C1 segment of cervical spinal cord (tissue), 14 donors: ENCODE measurements at places on chromosomes 2 and 18.

DNA sequence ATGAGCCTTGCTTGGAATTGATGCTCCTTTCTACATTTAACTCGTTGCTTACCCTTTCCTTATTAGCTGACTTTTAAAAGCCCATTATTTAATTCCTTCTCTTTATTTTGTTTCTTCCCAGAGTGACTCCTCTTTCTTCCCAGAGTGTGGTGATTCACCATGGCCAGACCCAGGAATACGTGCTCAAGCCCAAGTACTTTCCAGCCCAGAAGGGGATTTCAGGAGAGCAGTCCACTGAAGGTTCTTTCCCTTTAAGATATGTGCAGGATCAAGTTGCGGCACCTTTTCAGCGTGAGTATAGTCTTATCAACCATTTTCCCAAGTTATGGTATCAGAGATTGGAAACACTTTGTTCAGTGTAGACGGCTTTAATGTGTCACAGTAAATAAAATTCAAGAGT, 163.7 kb downstream of the LTBP1 start:
- no peak for DNase-seq

GRCh38 chr2:234690569-234691213, 193.8 kb upstream of the ARL4C start:
- no peak for DNase-seq

DNA sequence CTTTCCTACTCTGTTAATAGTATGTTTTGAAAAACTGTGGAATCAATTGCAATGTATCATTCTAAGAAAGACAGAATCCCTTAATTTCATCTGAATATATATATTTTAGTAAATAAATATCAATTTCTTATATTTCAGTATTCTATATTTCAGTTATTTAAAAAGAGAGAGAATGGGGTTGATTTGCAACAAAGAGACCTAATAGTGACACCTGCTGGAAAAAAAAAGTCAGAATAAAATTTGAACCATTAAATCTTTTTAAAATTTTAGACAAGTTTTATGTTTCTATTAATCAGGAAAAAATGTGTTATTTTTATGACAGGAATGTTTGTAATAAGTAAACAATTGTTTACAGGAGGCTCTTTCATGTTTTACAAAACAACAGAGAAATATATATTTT, 20.7 kb upstream of the CCNT2 start:
- no peak for DNase-seq

DNA sequence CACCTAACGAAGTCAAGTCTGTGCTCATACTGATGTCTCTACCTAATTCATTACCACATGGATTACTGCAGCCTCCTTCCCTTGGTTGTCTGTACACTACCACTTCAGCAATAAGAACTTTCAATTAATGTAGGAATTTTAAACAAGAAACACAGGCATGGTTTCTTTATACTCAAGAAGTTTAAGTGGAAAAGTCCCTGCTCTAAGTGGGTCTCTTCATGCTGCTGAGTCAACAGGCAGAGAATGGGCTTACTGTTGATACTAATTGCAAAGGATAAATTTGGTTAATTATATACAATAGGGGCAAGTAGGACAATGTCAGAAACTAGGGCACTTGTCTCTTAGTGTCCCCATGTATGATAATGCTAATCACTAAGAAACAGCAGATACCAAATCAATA, 392.6 kb downstream of the DSEL start:
- DNase-seq, result no peak

DNA sequence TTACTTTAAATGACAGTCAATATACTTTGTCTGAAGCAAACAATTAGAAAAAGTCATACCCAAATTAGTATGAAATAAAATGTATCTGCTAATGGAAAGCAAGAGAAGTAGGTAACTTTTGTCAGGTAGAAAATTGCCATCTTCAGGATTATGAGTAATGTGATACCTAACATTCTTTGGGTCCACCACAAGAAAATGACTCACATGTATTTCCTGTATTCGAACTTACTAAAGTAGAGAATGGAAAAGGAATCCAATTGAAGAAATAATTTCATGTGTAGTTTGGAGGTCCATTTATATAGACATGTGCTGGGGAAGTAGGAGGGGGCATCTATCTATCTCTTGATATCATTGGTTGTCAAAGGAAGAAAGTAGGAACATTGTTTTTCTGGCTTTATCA, 636.2 kb upstream of the CHAC2 start:
- no peak for DNase-seq

DNA sequence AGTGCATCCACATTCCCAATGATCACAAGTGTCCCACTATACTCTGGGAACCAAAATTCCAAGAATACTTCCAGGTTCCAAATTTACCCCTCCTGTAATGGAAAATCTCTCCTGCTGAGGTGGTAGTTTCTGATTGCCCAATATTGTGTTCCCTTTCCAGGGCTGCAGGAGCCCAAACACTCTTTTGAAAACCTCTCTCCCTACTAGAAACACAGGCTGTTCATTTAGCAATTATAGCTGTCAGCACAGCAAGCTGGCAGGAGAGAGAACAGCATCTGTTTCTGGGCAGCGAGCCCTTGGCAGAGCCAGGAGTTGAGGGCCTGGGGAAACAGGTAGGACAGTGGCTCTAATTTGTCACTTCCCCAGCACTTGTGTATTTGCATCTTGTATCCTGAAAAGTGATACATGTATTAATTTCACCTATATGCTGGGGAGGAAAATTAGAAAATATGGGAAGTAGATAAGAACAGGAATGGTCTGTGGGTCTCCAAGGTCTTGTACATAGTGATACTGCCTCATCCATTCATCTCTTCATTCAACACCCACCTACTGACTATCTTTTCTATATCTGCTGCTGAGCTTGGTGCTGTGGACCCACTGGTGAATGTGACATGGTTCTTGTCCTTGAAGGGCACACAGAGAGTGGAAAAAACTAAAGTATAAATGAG, 16.9 kb upstream of the PAIP2B start:
- no peak for DNase-seq

- DNase-seq, result no peak
These were observed 215.5 kb downstream of the ETAA1 start for GRCh38 chr2:67612576-67613042.

DNA sequence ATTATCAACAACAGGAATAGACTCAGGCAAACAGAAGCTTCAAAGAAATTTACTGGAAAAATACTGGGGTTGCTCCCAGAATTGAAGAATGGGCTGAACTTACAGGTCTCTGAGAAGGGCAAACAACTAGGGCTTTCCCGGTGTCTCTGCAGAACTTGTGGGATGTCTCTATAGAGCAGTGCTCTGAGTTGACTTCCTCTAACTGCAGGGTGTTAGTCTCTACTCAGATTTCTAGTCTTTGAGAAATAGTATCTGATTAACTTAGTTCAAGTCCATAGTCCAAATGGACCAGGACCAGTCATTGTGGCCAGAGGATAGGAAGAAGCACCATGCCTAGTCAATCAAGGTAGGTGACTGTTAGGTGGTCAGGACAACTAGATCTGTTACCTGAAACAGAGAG, 45.8 kb downstream of the LIMS1 start:
- DNase-seq, result no peak

GRCh38 chr2:190320696-190321095, 1.1 kb upstream of the HIBCH start:
- DNase-seq, result no peak

DNA sequence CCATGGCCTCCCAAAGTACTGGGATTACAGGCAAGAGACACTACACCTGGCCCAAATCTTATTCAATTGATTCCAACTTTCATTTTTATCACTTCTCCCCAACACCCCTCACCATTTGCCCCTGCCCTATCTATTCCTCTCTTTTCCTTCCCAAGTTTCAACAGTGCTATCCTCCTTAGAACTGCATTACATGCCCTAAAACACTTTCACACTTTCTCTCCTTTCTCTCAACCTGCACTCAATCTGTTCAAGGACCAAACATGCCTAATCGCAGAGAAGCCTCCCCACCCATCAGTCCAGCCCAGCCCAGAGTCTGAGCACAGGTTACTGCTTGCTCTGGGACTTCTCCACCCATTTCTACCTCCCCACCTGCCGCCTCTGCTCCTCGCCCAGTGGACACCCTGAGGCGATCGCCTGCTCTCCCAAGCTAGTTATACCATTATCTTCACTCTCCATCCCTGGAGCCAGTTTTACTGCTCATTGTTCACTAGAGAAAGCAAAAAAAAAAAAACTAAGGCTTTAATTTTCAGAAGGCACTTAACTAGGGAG, 23.7 kb upstream of the DSG1 start:
- no peak for DNase-seq

GRCh38 chr2:207617011-207617671, 8.1 kb downstream of the METTL21A start:
- DNase-seq, result no peak

GRCh38 chr2:225030203-225030602, 12.1 kb downstream of the DOCK10 start:
- no peak for DNase-seq

DNA sequence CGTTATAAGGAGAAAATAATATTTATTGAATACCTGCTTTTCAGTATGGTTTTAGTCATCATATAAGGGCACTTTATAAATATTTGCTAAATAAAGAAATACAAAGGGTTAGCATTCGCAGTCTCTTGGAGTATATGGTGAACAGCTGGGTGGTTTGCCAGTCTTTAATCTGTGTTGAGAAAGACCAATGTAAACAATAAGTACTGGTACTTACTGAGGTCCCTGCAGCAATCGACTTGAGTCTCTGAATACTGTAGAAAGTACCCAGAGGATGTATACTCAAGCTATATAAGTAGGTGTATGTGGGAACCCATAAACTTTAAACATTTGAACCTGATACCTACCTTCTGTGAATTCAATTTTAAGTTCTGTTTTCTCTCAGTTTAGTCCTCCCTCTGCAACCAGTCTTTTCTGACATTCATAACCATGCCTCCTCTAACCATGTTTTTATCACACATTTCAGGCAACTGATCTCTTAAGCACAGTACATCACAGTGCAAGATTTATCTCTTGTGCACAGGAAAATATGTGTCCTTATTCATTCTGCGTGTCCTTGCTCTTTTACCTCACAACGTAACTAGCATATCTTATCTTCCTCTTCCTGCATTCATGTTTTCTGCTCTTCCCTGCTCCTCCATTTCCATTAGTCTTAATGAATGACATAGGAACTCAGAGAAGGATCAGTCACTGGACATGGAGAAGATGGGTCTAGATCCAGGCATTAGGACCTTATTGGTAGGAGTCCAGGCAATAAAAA, 21.7 kb downstream of the C18orf63 start:
- DNase-seq, result no peak

DNA sequence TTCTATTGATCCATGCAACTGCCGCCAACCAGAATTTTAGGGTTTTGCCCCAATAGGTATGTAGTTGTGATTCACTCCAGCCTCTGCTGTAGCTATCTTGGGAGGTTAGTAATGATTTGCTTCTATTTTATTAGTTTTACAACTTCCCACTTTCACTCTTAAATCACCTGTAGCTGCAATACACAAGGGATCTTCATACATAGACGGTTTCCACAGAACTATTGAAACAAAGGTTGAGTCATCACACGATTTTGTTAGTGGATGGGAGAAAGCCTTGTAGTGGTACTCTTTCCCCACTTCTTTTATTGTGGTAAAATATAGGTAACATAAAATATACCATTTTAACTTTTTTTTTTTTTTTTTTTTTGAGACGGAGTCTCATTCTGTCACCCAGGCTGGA, 104.2 kb upstream of the SPRED2 start:
- no peak for DNase-seq

DNA sequence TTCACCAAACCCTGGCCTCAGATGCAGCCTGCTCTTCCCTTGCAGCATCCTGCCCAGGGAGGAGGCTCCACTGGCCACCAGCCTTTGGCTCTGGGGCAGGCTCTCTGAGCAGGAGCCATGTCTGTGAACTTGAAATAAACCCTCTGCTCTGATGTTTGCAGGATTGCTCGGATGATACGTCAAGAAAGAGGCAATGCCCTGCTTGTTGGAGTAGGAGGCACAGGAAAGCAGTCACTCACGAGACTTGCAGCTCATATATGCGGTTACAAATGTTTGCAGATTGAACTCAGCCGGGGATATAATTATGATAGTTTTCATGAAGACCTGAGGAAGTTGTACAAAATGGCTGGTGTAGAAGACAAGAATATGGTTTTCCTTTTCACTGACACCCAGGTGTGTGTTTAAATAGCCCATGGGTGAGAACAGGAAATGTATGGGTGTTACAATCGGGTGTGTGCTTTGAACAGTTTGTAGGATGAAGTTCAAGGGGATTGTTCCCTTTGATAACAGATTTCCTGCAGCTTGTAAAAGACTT, 177.9 kb downstream of the DNAH6 start:
- no peak for DNase-seq

- no peak for DNase-seq
These were observed 219.4 kb upstream of the SIX3 start for GRCh38 chr2:44722026-44722625.

DNA sequence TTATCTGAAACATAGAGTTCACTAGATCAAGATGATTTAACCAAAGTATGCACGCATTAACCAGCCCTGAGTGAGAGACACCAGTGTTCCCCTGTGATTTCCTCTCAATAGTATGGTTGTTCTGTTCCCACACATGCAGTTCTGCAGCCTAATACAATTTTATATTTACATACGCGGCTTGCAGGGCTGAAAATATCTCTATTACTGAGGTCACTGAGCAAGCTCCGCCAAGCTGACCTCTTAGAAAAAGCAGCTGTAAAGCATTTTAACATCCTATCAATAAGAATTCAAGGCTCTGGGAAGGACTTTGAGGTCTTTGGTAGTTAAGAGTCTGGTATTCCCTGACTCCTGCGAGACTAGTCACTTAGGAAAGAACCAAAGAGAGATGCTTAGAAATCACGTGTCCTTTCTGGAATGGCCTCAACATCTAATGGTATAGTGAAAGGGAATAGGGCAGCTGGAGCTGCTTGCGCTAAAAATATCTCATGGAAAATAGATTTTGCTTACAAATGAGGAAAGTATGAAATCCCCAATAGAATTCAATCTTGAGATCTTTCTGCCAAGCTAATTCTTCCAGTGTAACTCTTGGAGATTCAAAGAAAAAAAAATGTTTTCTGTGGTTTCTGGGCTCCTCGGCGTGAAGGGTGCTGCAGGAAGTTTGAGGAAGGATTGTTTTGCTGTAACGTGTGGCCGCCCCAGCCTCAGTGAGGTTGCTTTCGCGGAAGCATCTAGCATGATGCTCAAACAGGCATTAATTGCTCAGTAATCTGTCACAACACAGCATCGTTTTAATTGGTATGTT, 59.2 kb downstream of the DOCK10 start:
- no peak for DNase-seq

GRCh38 chr2:44708661-44709000, 232.9 kb upstream of the SIX3 start:
- no peak for DNase-seq
